ENCODE measurements at places on chromosomes 1 and 21.

- peak; percentile 85 for DNase-seq
These were observed 12.1 kb upstream of the SGIP1 start for GRCh38 chr1:66521721-66522365.

DNA sequence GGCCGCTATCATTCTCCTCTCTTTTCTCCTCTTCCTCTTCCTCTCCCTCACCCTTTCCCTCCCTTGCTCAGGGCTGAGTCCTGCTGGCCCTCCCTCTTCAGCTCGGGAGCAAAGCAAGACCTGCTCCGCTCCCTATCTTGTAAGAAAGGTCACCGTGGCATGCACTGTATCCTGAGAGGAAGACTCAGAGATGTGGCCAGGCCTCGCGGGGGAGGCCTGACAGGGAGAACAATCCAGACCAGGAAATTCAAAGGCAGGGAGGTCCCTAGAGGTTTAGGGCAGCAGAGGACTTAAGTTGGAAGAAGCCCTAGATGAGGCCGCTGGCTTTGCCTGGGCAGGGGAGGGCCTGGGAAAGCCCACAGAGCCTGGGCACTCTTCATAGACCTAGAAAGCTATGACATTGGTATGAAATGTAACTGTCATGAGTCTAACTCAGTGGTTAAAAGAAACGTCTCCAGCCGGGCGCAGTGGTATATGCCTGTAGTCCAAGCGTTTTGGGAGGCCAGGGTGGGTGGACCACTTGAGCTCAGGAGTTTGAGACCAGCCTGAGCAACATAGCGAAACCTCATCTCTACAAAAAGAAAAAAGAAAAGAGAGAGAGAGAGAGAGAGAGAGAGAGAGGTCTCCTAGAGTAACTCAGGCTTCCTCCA, 14.6 kb upstream of the PTAFR start:
- DNase-seq = no peak

GRCh38 chr1:14037101-14037847, 337.3 kb downstream of the PRDM2 start:
- no peak for DNase-seq

GRCh38 chr1:31624309-31624708, 6.8 kb downstream of the HCRTR1 start:
- no peak for DNase-seq

- DNase-seq = peak; percentile 18
These were observed 9.3 kb upstream of the IL19 start for GRCh38 chr1:206761159-206761768.

All from AG10803 (cell line).